AG09319 (cell line): ENCODE measurements at places on chromosomes 12 and 14.

DNA sequence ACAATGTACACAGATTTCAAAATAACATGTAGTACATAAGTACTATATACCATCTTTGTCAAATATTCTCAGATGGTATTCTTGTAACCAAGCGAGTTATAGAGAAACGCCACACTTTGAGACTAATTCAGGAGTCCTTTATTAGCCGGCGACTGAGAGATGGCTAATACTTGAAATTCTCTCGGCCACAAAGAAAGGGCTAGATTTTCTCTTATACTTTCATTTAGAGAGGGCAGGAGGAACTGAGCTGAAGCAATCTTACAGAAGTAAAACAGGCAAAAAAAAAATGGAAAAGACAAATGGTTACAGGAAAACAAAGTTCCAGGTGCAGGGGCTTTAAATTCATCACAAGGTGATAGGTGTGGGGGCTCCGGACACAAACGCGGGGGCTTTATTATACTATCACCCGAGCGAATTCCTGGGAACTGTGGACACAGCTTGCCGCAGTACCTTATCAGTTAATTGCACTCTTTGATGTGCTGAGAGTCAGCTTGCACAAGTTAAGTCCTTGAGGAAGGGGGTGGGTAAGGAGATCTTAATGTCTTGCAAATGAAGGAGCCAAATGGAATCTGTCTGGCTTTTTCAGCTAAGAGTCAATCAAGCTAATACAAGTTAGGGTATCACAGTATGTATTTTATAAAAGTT, 382.3 kb downstream of the KCNH5 start:
- no peak for DNase-seq

GRCh38 chr12:1662761-1663439, 28.0 kb upstream of the ADIPOR2 start:
- DNase-seq = no peak

- no peak for DNase-seq
Measured at GRCh38 chr14:37709419-37710195, 114.2 kb downstream of the TTC6 start.

GRCh38 chr12:110200124-110200417, 75.9 kb downstream of the IFT81 start:
- DNase-seq = no peak

- DNase-seq = no peak
Measured at GRCh38 chr14:77407158-77407557, 16.2 kb downstream of the NOXRED1 start.

GRCh38 chr12:30748147-30748546, 6.6 kb downstream of the CAPRIN2 start:
- DNase-seq = no peak

GRCh38 chr12:131740626-131741025, 29.7 kb downstream of the SFSWAP start:
- no peak for DNase-seq

GRCh38 chr14:47675466-47676314, at the start of gene MDGA2:
Gene MDGA2 (minus strand): TSS chr14:47675605.
- no peak for DNase-seq

GRCh38 chr12:6699989-6700645, 498 bp downstream of the PIANP start:
- DNase-seq = no peak

DNA sequence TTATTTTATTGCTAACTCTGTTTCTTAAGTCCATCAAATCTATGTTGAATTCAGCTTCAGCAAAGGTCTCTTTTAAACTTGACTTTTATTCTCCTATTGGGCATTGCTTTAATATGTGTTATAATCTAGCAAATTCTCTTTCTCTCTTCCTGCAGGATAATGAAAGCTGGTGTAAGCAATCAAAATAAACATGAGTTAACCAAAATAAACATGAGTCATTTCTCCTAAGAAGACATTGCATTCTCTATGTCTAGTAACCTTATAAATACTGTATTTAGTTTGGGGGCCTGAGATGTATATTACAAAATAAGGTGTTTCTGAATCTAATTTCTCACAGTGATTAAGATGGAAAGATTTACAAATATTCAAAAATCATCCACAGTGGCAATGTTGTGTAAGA, 739.1 kb upstream of the ATXN7L3B start:
- DNase-seq = no peak

DNA sequence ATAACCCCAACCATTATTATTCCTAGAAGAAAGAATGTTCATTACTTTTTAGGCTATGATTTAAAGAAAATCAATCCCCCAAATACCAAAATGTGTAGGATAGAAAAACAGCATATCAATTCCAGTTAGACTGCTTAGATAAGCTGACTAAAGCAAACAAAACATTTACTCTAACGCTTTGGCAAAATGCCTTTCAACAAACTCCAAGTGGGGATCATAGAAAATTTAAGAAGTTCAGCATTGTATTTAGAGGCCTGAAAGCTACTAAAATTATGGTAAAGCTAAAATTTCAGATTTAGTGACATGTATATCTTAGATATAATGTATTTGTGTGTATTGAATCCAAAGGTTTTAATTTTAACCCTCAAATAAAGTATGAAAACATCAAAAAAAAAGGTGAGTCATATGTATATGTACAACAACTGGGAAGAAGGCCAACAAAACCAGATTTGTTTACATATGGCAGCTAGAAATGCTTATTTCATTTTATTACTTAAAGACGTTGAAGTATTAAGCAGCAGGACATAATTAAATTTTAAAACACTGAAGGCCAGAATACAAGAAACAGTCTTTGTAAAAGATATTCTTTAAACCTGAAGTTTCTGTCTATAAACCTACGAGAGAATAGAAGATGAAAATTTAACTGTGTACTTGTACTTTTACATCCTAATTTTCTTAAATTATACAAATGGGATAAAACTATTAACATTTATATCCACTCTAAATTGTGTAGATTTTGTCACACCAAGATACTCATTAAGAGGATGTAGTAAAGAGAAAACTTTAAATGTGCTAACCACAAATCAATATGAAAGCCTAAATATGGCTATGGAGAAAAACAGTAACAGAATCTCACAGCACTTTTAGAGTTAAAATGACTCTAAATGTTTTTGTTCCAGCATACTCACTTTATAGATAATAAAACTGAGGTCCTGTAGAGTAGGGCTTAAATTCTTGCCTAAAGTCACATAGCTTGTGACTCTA, 71.4 kb downstream of the SLC41A2 start:
- DNase-seq = no peak

- no peak for DNase-seq
Measured at GRCh38 chr14:22838631-22839041, 2.3 kb downstream of the MMP14 start.

GRCh38 chr12:52312086-52312485, 9.1 kb downstream of the KRT83 start:
- DNase-seq = no peak

- DNase-seq = no peak
Measured at GRCh38 chr12:53677800-53678148, 1.9 kb upstream of the ATP5MC2 start.

- DNase-seq = no peak
Measured at GRCh38 chr12:43585676-43586075, 33.7 kb upstream of the ADAMTS20 start.

DNA sequence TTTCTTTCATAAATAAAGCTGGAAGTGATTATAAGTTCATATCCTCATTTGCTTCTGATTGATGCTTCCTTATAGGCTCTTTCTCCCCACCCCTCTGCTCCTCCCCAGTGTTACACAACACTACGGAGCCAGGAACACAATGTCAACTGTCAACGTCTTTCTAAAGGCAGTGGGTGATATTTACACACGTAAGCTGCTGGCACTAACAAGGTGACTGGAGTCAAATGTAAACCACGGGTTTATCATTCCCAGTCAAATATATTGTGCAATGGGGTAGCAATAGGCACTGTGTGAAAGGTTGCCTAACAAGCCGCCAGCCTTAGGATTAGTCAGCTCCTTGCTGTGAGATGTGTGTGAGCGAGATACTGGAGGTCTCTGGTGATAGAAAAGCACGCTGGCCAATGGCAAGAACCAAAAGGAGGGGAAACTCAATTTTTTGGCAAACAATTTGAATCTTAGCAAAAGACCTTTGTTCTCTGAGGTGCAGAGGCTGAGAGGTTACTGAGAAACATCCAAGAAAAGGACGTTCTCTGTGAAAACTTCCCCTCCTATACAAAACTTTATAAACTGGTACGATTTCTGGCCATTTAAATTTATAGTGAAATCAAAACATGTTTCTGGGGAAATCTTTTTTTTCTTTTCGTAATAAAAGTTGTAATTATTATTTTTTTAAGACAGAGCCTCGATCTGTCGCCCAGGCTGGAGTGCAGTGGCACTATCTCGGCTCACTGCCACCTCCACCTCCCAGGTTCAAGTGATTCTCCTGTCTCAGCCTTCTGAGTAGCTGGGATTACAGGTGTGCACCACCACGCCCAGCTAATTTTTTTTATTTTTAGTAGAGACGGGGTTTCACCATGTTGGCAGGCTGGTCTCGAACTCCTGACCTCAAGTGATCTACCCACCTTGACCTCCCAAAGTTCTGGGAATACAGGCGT, 22.3 kb upstream of the HECTD1 start:
- DNase-seq = peak; percentile 94
